CD8-positive, alpha-beta memory T cell (primary cell): ENCODE measurements at places on chromosomes 2 and 18. TPM values are rescaled to one million over a fixed set of nuclear protein-coding genes. Genes with fewer than 3 reads are reported as not detected.

- H3K27me3 ChIP-seq, result no peaks in the 10 kb centered on the region
- H3K4me1 ChIP-seq, result no peaks in the 10 kb centered on the region
- H3K36me3 ChIP-seq, result no peaks in the 10 kb centered on the region
- H3K27ac ChIP-seq, result no peak overlapping the region
- no peak for DNase-seq
Measured at GRCh38 chr2:18986046-18986445, 372.4 kb downstream of the OSR1 start.

GRCh38 chr18:68962623-68963022, 164.7 kb downstream of the CCDC102B start:
- H3K27me3 ChIP-seq, result no peaks in the 10 kb centered on the region
- H3K27ac ChIP-seq, result no peak overlapping the region
- no peak for DNase-seq
- H3K4me1 ChIP-seq, result no peaks in the 10 kb centered on the region
- no peak overlapping the region for H3K4me3 ChIP-seq

- H3K27ac ChIP-seq, result no peak overlapping the region
- H3K4me3 ChIP-seq, result no peak overlapping the region
- no peaks in the 10 kb centered on the region for H3K27me3 ChIP-seq
- H3K36me3 ChIP-seq, result no peaks in the 10 kb centered on the region
Measured at GRCh38 chr2:121634354-121635307, 14.6 kb downstream of the CLASP1 start.

Gene IL36RN
- not detected for total RNA-seq

GRCh38 chr2:161004379-161004778, 155.8 kb upstream of the TANK start:
- no peak overlapping the region for H3K4me3 ChIP-seq
- no peak for DNase-seq
- H3K36me3 ChIP-seq, result no peaks in the 10 kb centered on the region
- no peaks in the 10 kb centered on the region for H3K4me1 ChIP-seq

Gene WDR43
- 169 TPM for total RNA-seq

Gene MYL1
- not detected for total RNA-seq

GRCh38 chr2:220373878-220374277, 746.4 kb downstream of the SLC4A3 start:
- H3K27ac ChIP-seq, result no peak overlapping the region
- H3K4me1 ChIP-seq, result no peaks in the 10 kb centered on the region
- DNase-seq, result no peak
- H3K4me3 ChIP-seq, result no peak overlapping the region
- H3K36me3 ChIP-seq, result no peaks in the 10 kb centered on the region

Gene VWA3B
- not detected for total RNA-seq

Gene ANKAR
- 3.3 TPM for total RNA-seq

Gene IL1F10
- total RNA-seq, result not detected

DNA sequence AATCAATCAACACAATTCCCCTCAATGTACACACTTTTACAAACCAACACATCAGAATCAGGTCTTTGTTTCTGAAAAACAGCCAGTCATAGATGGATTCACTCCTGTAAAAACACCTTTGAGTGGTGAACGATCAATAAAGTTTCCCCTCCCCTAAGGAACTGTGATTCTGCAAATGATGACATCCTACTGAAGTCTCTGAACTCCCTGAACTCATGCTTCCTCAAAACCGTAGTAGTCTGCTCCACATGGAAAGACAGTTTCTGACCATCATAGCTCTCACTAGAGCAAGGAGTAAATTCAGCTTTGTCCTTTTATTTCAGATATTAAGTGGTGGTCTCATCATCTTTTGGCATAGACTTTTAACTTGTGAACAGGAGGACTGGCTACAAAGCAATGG, 43.5 kb upstream of the ACTR3 start:
- no peaks in the 10 kb centered on the region for H3K27me3 ChIP-seq
- no peak overlapping the region for H3K27ac ChIP-seq
- no peak overlapping the region for H3K4me3 ChIP-seq
- no peaks in the 10 kb centered on the region for H3K36me3 ChIP-seq
- no peak for DNase-seq
- H3K4me1 ChIP-seq, result no peaks in the 10 kb centered on the region

Gene TCF4
- 0.47 TPM for total RNA-seq

GRCh38 chr18:73446502-73446901, 578.7 kb upstream of the NETO1 start:
- no peak for DNase-seq
- H3K4me3 ChIP-seq, result no peak overlapping the region
- no peaks in the 10 kb centered on the region for H3K36me3 ChIP-seq
- H3K27ac ChIP-seq, result no peak overlapping the region
- H3K4me1 ChIP-seq, result no peaks in the 10 kb centered on the region

- no peak overlapping the region for H3K27ac ChIP-seq
- peaks cover 4% of the 10 kb centered on the region for H3K4me1 ChIP-seq
- H3K27me3 ChIP-seq, result no peaks in the 10 kb centered on the region
- H3K36me3 ChIP-seq, result no peaks in the 10 kb centered on the region
Measured at GRCh38 chr18:46660957-46661749, 4.1 kb upstream of the LOXHD1 start.

Gene NAT8
- total RNA-seq, result not detected

DNA sequence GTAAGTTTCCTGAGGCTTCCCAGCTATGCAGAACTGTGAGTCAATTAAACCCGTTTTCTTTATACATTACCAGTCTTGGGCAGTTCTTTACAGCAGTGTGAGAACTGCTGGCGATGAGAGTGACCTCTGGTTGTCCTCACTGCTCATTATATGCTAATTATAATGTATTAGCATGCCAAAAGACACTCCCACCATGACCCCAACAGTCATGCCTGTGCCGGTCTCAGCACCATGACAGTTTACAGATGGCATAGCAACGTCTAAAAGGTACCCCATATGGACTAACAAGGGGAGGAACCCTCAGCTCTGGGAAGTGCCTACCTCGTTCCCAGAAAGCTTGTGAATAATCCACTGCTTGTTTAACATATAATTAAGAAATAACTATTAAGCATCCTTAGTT, 8.1 kb upstream of the IL1A start:
- no peaks in the 10 kb centered on the region for H3K4me1 ChIP-seq
- H3K27ac ChIP-seq, result no peak overlapping the region
- no peaks in the 10 kb centered on the region for H3K36me3 ChIP-seq

Gene MDH1
- 191 TPM for total RNA-seq

- peaks cover 20% of the 10 kb centered on the region for H3K4me1 ChIP-seq
- H3K36me3 ChIP-seq, result peaks cover 6% of the 10 kb centered on the region
- no peak overlapping the region for H3K4me3 ChIP-seq
- no peaks in the 10 kb centered on the region for H3K27me3 ChIP-seq
- H3K27ac ChIP-seq, result no peak overlapping the region
- no peak for DNase-seq
Measured at GRCh38 chr2:240137596-240138253, 1.6 kb upstream of the COPS9 start.

DNA sequence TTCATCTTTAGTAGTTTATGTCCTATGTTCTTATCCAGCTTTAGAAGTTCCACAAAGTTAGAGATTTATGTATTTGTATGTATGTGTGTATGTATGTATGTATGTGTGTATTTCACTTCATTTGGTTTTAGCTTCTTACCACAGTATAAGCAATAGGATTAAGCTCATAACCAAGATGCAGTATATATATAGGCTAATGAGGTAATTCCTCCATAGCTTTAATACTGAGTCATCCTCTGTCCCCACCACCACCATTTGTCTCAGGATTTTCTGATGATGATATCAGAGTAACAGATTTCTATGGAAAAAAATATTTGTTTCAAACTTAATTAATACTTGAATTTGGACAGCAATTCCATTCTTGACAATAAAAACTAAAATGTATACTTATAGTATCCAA, 159.2 kb downstream of the SOX11 start:
- H3K27ac ChIP-seq, result no peak overlapping the region
- no peak overlapping the region for H3K4me3 ChIP-seq
- H3K4me1 ChIP-seq, result no peaks in the 10 kb centered on the region
- no peaks in the 10 kb centered on the region for H3K36me3 ChIP-seq

Gene TAF4B
- 18.7 TPM for total RNA-seq

Gene CTAGE1
- total RNA-seq, result not detected

- no peaks in the 10 kb centered on the region for H3K36me3 ChIP-seq
- no peak for DNase-seq
- H3K4me3 ChIP-seq, result no peak overlapping the region
- no peak overlapping the region for H3K27ac ChIP-seq
- peaks cover 8% of the 10 kb centered on the region for H3K27me3 ChIP-seq
- H3K4me1 ChIP-seq, result no peaks in the 10 kb centered on the region
Measured at GRCh38 chr2:42072349-42073118, 24.7 kb downstream of the PKDCC start.

DNA sequence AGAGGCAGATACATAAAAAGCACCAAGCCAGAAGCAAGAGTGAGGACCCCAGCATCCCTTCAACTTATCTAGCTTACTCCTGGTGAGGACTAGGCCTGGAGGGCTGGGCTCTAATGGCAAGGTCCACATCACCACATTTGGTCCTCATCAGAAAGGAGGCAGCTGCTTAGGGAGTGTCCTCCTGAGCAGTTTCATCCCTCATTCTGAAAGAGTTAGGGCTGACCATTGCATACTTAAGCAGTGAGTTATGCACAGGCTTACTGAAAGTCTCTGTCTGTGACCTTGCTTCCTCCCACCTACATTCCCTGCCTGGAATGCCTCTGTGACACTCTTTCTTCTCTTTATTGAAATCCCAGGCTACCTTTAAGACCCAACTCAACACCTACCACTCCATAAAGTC, 301.8 kb upstream of the ACVR2A start:
- H3K27ac ChIP-seq, result no peak overlapping the region
- no peaks in the 10 kb centered on the region for H3K4me1 ChIP-seq

Gene ALKAL2
- total RNA-seq, result not detected

GRCh38 chr2:240868286-240869108, at the start of gene AGXT:
Gene AGXT, plus strand, starts transcription at chr2:240868824. Its CDS starts 42 bp downstream, at chr2:240868866.
- no peak within 1 kb of the TSS for H3K4me3 ChIP-seq
- H3K27me3 ChIP-seq, result no peaks in the 10 kb centered on the region
- H3K27ac ChIP-seq, result no peak within 1 kb of the TSS
- H3K4me1 ChIP-seq, result no peaks in the 10 kb centered on the region
- no peak for DNase-seq
- no peaks in the 10 kb centered on the region for H3K36me3 ChIP-seq

GRCh38 chr2:53770264-53770663, 2.7 kb downstream of the CHAC2 start:
- H3K36me3 ChIP-seq, result no peaks in the 10 kb centered on the region
- DNase-seq, result no peak
- H3K4me3 ChIP-seq, result no peak overlapping the region

DNA sequence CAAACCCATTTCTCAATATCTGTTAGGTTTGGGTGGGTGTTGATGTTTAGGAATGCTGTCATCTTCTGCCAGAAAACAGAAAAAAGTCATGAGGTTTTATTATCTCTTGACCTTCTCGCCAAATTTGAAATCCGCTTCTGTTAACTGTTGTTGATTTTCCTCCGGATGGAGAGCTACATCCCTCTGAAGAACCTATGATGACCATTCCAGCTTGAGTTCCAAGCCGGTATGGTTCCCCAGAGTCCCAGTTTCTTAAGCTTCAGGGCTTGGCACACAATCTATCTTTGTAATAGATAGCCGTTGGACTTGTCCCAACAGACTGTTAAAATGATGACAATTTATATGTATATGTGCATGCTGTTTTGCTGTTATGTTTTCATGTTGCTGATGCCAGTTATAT, 1201.0 kb downstream of the LRP1B start:
- H3K4me3 ChIP-seq, result no peak overlapping the region
- no peaks in the 10 kb centered on the region for H3K27me3 ChIP-seq
- no peaks in the 10 kb centered on the region for H3K4me1 ChIP-seq
- no peak overlapping the region for H3K27ac ChIP-seq

- no peak overlapping the region for H3K4me3 ChIP-seq
- H3K4me1 ChIP-seq, result no peaks in the 10 kb centered on the region
- H3K36me3 ChIP-seq, result no peaks in the 10 kb centered on the region
- H3K27me3 ChIP-seq, result peaks cover under 1% of the 10 kb centered on the region
- no peak overlapping the region for H3K27ac ChIP-seq
Measured at GRCh38 chr2:126798276-126799140, 100.2 kb upstream of the TEX51 start.

GRCh38 chr2:71604726-71605120, 151.4 kb downstream of the DYSF start:
- no peaks in the 10 kb centered on the region for H3K36me3 ChIP-seq
- H3K27ac ChIP-seq, result no peak overlapping the region
- no peaks in the 10 kb centered on the region for H3K4me1 ChIP-seq
- peaks cover 4% of the 10 kb centered on the region for H3K27me3 ChIP-seq

DNA sequence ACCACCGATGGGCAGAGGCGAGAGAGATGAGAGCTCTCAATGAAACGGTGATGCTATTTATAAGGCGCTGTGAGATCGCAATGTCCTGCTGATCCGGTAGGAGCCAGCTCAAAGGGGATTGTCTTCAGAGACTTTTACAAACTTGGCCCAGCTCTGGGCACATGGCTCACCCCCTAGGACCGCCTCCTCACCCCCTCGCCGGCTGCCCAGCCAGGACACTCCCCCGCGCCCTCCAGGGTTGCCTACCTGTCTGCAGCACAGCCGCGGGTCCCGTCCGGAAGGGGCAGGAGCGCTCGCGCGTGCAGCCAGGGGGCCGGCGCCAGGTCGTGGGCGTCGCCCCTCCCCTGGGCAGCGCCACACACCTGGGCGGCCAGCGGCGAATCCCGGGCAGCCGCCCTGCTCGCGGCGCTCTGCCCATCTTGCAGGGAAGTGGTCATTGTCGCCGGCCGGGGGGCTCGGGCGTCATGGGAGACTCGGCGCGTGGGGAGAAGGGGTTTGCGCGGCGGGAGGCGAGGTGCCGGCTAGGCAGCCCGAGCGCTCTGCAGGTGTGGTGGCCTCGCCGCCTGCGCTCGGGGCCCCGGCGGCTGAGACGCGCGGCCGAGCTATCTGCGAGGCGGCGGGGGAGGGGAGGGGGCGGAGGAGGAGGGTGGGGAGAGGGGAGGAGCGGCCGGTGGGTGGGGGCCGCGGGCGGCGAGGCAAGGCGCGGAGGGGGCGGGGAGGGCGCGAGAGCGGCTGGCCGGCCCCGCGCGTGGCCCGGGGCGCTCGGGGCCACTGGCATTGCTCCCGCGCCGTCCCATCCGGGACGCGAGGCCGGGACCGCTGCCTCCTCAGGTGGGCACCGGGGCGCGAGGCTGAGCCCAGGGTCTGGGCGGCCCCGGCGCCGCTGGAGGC, at the start of gene GRB14:
Gene GRB14, minus strand, starts transcription at position 610 of the 891 bp plus-strand sequence. Its CDS starts 173 bp downstream, at position 437.
- no peaks in the 10 kb centered on the region for H3K4me1 ChIP-seq
- DNase-seq, result no peak
- no peak within 1 kb of the TSS for H3K27ac ChIP-seq
- no peak within 1 kb of the TSS for H3K4me3 ChIP-seq

- no peaks in the 10 kb centered on the region for H3K36me3 ChIP-seq
- H3K4me1 ChIP-seq, result no peaks in the 10 kb centered on the region
- H3K27me3 ChIP-seq, result no peaks in the 10 kb centered on the region
Measured at GRCh38 chr2:219718066-219718465, 90.6 kb downstream of the SLC4A3 start.

Gene DQX1
- 0.51 TPM for total RNA-seq

Gene POTEC
- not detected for total RNA-seq
